ENCODE measurements at places on chromosomes 7 and 10.

DNA sequence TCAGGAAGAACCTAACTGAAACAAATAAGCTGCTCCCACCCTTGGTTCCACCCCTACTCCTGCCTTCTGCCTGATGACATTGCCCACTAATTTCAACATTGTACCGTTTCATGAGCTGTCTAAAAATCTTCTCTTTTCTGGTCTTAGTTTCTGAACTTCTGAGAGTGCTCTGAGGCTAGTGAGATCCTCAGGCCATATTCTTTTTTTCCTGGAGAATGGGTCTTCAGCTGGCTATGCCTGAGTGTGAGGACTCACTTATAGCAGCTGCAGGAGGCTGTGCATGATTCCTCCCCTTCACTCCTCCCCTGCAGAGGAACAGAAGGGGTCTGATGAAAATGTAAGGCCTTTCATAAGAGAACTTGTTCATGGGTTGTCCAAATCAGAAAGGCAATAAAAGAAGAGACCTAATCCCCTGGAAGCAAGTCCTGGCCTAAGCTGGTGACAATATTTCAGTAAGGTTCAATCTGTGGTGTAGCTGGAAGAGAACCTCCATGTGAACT lies 11.1 kb downstream of the HOXA4 start:
- no peak for DNase-seq

DNA sequence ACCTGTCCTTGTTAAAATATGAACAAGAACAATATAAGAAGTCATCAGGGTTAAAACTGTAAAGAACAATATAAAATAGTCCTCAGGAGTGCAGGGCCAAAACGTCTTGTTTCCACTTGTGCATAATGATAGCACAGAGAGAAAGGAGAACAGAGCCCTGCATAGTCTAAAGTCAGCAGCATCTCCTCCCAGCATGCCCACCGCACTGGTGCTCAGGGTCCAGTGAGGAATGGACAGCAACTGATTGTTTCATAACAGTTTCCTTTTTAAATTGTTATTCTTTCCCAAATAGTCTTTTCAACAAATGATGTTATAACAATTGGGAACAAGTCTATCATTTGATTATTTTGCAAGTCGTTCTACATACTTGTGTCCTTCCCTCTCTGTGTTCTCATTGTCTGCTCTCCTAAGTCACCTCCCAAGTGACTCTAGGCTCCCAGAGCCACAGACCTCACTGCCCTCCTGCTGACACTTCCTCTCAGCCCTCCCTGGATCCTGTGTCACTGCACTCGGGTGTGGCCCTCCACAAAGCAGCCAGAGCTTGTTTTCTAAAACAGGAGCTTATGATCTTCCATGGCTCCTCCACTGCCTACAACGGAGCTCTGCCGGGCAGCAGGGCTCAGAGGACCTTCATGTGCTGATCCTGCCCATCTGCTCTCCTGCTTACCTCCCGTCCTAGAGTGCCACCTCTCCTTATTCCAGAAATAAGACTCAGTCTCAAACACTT lies 27.6 kb downstream of the COBL start:
- no peak for DNase-seq

GRCh38 chr10:87775766-87776165 lies 42.3 kb downstream of the ATAD1 start:
- DNase-seq = no peak

- no peak for DNase-seq
Measured at GRCh38 chr7:140562926-140563481, 77.6 kb downstream of the DENND2A start.

GRCh38 chr7:142602756-142603155 lies 146.5 kb upstream of the PRSS1 start:
- DNase-seq = no peak

GRCh38 chr7:129213828-129214227 lies 11.0 kb upstream of the AHCYL2 start:
- DNase-seq = no peak

GRCh38 chr7:131498237-131498885 lies 58.1 kb downstream of the PODXL start:
- no peak for DNase-seq

GRCh38 chr7:24560772-24561171 lies 12.5 kb upstream of the PALS2 start:
- no peak for DNase-seq

- DNase-seq = no peak
Measured at GRCh38 chr10:123301077-123301857, 147.1 kb downstream of the BUB3 start.

DNA sequence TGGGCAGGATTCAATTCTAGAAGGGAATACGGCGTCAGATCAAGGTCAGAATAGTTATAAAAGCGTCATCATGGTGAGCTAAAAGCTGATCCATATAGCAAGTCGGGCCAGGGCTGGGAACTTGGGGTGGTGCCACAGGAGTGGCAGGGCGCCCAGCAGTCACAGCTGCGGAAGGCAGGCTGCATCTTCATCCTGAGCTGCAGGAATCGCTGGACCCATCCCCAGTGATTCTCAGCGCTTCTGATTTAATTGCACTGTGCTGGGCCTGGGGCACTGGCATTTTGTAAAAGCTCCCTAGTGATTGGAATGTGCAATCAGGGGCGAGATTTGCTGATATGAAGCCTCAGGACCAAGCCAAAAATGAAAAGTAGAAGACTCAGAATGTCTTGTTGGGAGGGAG lies 135.3 kb downstream of the CTTNBP2 start:
- DNase-seq = no peak

- DNase-seq = no peak
Measured at GRCh38 chr10:55873485-55873884, 487.6 kb downstream of the ZWINT start.

- no peak for DNase-seq
Measured at GRCh38 chr10:15457382-15457781, 86.3 kb upstream of the FAM171A1 start.

DNA sequence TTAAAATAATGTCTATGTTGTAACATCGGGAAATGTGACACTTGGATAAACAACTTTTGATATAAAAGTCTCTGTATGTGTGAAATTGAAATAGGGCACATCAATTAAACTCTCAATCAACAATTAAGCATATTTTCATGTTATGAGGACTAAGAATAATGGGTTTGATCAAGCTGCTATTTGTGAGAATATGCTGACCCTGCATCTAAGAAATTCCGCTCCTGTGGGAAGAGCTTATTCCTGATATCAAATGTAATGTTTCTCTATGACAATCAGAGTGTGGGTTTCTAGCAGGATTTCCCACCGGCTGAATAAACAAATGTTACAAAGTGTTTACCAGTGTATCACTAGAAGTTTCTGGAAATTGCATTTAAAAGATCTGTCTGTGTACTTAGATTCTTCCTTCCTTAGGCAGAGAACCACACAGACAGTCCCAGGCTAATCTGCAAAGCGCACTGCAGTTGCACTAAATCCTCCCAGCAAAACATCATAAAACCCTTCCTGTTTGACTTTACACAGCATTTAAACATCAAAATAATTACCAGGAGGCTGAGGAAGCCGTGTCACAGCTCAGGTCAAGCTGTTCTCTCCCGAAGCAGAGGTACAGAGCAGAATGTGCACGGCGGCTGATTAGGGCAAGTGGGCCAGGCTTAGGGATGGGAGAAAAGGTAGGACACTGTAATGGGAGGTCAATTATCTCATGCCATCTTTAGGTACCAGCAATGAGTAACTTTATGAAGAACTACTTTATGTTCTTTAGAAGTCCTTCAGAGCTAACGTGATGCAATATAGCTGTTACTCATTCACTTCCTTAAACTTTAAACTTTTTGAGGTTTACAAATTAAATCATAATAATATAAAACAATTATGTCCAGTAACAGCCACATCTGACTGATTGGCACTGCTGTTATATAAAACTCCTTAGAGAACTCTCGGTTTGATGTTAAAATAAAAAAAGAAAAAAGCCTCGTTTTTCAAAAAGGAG lies 109.1 kb upstream of the CTTNBP2 start:
- no peak for DNase-seq

DNA sequence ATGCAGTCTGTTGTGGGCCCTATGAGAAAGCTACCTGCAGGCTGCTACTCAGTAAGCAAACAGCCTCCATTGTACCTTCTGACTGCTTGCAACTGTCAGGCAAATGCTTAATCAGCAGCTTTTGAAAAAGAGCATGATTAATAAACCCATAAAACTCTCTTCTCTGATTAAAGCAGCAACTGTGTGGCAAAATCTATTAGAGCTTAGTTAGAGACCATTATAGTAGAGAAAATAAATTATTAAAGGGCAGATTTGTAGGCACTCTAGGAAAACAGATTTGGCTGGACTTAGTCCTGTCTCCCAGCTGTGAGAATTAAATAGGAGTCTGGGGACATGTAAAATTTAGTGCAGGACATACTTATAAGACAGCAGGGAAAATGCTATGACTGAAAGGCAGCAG lies 132.5 kb upstream of the WNT16 start:
- DNase-seq = no peak

GRCh38 chr7:79709574-79710409 lies 256.3 kb upstream of the MAGI2 start:
- no peak for DNase-seq

DNA sequence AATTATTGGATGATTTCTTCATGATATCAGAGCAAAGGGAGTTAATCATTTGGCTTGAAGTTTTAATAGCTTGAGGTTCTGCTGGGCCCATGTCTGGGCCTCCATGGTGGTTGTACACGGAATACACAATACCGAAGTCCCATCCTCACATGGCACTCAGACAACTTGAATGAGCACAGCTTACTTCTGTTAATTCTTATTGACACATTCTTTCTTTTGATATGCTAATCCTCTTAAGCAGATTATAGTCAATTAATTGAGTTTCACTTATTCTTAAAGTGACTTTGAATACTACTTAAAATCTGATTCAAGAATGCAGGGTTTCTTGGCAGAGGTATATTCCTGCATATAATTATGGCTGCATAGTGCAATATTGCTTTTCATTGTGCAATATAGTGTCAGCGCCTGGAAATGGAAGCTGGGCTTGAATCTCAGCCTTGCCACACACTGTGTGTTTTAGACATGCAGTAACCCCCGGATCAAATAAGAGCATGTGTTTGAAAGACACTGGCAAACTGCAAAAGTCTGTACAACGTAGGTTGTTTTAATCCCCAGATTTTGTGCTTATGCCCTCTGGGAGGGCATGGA lies 543.5 kb upstream of the ADARB2 start:
- no peak for DNase-seq

DNA sequence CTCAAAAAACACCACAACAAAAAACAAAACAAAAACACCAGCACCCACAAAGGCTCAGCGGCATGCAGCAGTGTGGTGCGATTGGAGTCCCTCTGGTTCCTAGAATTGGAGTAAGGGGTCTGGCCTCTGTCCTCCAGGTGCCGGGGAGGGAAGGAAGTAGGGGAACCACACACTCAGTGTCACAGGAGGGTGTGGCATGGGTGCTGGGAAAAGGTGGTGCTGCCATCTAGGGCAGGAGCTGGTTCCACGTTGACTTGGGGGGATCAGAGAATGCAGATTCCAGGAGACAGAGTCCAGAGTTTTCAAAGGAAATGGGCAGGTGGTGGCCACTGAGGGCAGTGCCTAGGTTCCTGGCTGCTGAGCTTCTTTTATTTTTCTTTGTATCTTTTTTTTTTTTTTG lies 19.8 kb upstream of the WIPI2 start:
- DNase-seq = no peak

DNA sequence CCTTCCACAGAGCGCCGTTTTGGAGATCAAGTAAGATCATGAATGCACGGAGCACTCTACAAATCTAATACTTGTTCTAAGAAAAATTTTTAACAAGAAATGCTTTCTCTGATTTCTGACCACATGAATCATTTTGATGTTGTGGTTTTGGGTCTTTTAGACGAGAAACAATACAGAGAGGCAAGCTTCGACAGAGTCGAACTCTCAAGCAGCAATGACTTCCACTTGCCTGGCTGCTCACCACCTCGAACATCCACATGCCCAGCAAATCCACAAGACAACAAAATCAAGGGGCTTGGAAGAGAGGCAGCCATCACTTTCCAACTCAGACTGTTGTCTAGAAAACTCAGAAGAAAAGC lies 69.4 kb upstream of the GSDME start:
- peak; percentile 24 for DNase-seq

- no peak for DNase-seq
Measured at GRCh38 chr10:84289521-84290200, 38.7 kb upstream of the CCSER2 start.

DNA sequence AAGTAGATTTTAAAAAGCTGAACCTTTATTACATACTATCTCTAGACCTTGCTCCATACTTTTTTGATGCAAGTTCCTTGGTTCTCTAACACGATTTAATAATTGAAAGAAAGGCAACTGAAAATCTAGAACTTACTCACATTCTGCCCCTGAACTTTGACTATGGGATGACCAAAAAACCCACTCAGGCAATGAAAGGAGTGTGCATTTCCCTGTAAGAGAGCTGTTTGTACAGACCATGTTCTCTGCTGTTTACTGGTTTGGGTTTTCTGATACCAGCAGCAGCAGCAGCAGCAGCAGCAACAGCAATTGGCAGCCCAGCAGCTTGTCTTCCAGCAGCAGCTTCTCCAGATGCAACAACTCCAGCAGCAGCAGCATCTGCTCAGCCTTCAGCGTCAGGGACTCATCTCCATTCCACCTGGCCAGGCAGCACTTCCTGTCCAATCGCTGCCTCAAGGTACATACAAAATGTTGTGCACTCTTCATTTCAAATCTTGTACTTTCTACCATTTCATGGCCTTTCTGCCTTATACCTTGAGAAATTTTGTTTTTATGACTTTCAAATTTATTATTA lies 216.7 kb downstream of the FOXP2 start:
- no peak for DNase-seq

GRCh38 chr7:158531661-158532060 lies 56.0 kb downstream of the PTPRN2 start:
- no peak for DNase-seq

GRCh38 chr7:84125654-84126053 lies 68.9 kb downstream of the SEMA3A start:
- DNase-seq = no peak

DNA sequence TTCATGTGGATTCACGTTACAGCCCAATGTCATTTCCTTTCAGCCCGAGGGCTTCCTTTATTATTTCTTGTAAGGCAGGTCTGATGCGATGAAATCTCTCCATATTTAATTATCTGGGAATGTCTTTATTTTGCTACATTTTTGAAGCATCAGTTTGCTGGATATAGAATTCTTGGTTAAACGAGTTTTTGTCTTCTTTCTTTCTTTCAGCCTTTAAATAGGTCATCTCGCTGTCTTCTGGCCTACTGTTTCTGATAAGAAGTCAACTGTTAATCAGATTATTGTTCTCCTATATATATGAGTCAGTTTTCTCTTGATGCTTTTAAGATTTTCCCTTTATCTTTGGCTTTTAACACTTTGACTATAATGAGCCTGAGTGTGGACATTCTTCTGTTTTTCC lies 184.7 kb downstream of the TMEM178B start:
- no peak for DNase-seq

Measured in activated T-cell treated with anti-CD3 and anti-CD28 coated beads, Interleukin-2, amount 50 U/mL, for 1 hour (primary cell).